ENCODE measurements at places on chromosomes 11 and 22.

- DNase-seq = no peak
Observed at GRCh38 chr11:30818721-30819120, 232.6 kb upstream of the MPPED2 start.

DNA sequence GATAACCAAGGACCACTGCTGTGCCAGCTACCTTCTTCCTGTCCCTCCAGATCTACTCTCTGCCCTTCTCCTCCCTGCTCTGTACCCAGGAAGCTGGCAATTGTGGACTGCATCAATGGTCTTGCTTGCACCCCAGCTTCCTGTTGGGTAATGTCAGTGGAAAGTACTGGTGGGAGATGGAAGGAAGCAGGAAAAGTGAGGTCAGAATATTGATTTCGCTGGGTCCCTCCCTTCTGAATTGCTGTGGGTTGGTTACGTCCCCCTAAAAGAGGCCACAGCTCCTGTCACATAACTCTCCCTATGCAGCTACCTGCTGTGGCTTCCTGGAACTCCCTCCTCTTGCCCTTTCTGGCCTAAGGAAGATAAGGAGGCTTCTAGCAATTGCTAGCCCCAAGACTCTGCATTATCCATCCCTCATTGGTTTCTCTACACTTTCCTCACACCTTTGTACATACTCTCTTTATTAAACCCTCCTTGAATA is 81.2 kb downstream of the RASSF10 start:
- DNase-seq = no peak

DNA sequence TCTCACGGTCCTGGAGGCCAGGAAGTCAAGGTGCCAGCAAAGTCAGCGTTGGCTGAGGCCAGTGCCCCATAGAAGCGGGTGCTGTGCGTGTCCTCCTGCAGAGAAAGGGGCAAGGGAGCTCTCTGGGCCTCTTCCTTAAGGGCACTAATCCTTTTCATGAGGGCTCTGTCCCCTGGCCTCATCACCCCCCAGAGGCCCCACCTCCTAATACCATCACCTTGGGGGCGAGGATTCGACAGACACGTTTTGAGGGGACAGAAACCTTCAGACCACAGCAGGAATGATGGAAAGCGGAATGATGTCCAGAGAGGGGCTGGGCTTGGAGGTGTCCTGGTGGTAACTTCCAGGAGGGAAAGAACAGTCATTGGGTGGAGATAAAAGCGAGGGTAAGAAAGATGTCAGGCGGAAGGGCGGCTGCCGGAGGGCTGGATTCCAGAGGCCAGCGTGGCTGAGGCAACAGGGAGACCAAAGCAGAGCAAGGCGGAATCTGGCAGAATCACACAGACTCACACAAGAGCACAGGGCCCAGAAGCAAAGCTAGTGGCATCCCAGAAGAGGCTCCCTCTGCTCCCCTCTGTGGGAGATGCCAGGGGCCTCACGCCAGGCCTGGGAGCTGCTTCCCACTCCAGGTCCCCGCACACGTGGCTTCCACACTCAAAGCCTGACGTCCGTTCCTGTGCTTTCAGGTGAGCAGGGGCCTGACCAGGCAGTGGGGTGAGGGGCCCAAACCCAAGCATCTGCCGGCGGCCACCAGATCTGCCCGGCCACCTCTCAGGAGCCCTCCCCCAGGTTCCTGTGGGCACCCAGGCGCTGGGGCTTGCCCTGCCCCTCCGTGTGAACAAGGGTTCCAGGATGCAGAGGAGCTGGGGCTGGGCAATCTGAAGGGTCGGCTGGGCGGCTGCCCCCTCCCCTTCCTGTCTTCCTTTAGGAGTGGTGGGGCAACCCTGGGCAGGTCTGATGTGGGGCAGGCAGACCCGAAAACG is 784.5 kb downstream of the BRD1 start:
- no peak for DNase-seq

GRCh38 chr11:36447514-36447913 is 62.6 kb downstream of the TRAF6 start:
- DNase-seq = no peak

DNA sequence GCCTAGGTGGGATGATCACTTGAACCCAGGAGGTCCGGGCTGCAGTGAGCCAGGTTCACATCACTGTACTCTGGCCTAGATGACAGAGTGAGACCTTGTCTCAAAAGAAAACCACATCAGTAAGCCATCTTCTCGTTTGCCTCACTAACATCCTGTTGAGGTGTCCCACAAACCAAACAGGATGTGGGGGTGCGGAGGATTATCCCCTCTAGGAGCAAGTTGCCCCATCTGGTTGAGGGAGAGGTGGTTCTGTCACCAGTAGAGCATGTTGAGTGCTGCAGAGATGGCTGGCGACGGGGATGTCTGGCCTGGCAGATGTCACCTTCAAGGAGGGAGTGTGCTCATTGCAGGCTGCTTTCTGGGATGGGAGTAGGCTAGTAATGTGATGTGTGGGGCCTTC is 72.4 kb downstream of the ZNRF3 start:
- DNase-seq = no peak

DNA sequence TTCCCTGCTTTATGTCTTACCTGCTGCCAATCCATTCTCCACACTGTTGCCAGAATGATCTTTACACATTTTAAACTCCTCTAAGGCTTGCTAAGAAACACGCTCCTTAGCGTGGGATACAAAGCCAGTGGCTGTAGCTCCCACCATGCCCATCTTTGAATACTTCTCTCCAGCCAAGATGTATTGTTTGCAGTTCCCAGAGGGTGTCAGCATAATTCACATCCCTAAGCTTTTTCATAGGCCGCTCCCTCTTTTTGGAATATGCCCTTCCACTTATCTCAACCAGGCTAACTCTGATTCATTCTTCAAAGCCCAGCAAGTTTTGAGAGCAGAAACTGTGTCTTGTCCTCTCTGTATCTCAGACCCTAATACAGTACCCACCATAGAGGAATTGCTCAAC is 8.1 kb upstream of the UPK2 start:
- no peak for DNase-seq

DNA sequence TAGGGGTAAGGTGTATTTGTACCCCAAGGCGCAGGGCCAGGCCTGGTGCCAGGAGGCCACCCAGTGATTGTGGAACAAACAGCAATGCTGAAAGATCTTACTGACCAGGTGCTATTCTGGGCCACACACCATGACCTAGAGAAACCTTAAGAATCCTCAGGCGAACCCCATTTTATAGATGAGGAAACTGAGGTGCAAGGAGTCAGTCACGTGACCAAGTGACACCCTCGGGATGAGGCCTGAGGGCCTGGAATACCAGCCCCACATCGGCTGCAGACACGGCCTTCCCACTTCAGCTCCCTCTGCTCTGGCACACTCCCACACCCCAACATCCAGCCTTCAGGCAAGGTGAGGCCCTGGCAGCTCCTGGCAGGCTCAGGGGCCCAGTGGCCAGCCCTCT is 13.1 kb downstream of the CABP7 start:
- DNase-seq = no peak

DNA sequence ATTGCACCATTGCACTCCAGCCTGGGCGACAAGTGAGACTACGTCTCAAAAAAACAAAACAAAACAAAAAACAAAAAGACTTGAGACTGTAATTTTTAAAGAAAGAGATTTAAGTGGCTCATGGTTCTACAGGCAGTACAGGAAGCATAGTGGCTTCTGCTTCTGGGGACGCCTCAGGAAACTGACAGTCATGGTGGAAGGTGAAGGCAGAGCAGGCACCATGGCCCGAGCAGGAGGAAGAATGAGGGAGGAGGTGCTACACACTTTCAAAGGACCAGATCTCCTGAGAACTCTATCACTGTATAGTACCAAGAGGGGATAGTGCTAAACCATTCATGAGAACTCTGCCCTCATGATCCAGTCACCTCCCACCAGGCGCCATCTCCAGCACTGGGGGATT is 52.0 kb downstream of the CBL start:
- DNase-seq = no peak
